ENCODE measurements at places on chromosomes 4 and X.

DNA sequence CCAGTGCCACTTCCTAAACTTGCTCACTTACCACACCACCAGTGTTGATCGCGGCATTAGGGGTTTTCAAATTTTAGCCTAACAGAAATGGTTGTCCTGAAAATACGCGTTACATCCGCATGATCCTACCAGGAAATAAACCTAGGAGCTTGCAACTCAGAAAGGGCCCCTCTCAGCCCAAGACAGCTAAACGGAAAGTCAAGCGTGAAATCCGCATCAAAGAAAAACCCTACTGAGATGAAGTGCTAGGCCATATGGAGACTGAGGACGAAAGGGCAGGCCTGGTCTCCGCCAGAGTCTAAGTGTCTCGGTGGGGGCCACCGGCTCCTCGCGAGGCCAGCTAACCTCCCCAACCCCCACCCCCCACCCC is 626 bp downstream of the YTHDC1 start:
- no peak for DNase-seq

- no peak for DNase-seq
These were observed 980 bp upstream of the FHDC1 start for GRCh38 chr4:152935143-152935542.

DNA sequence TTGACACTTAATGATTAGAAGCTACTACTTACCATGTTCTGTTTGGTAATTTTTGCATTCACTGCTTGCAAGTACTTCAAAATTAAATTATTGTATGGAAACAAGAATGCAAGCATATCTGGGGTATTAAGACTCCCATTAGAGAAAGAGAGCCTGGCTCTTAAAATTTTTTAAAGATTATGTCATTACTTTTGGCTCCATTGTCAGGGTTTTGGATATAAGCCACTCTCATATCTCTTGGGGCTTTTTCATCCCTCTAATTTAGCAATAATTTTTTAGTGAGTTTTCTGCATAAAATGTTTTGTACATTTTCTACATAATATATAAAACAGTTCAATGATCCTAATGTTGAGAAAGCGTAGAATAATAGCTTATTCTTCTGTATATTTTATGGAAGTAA is 49.4 kb downstream of the SLC9A6 start:
- no peak for DNase-seq

GRCh38 chr4:142777045-142777743 is 68.9 kb downstream of the INPP4B start:
- DNase-seq: no peak

DNA sequence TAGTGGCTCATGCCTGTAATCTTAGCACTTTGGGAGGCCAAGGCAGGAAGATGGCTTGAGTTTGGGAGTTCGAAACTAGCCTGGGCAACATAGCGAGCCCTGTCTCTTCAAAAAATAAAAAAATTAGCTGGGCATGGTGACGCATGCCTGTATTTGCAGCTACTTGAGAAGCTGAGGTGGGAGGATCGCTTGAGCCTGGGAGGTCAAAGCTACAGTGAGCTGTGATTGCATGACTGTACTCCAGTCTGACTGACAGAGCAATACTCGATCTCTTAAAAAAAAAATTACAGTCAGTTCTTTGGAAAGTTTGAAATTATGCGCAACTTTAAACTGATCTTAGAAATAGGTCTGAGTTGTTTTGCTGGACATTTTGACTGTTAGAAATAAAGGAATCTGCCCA is 55.8 kb downstream of the DOCK11 start:
- no peak for DNase-seq

DNA sequence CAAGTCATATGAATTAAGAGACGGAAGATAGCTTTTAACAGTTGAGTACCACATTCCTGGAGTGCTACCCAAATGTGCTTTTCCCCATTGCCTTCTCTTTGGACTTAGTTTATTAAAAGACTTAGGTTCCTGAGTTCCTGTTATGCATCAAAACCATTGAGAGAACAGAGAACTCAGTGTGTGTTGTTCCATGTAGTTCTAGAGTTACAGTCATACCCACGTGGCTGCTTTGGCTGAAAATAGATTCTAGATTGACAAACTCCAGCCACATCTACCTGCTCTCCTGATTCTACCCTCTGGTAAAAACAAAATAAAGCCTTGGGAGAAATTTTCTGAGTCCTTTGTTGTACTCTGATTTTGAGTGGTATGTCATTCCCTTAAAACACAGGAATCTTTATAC is 385.4 kb downstream of the IL15 start:
- no peak for DNase-seq

DNA sequence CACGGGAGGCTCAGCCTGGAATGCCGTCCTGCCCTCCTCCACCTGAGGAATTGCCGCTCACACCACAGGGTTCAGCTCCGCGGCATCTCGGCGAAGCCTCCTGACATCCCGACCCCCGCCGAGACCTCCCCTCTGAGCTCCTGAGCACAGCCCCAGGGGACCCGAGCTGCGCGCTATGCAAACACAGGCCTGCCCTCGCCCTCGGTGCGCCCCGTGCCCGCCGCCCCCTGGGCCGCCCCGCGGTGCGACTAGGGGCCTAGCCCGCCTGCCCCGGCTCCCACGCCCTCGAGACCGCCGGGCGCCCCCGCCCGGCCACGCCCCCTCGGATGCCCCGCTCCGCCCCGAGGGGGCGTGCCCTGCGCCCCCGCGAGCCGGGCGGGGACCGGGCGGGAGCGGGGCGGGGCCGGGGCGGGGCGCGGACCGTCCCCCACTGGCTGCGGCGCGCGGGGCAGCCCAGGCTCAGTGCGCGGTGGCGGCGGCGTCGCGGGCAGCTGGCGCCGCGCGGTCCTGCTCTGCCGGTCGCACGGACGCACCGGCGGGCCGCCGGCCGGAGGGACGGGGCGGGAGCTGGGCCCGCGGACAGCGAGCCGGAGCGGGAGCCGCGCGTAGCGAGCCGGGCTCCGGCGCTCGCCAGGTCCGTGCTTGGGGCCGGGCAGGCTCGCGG is at the start of gene FGFR3:
Gene FGFR3 (plus strand): TSS at position 462 of the 664 bp plus-strand sequence. CDS start 642 bp downstream, outside the sequence.
- DNase-seq: peak; percentile 56

GRCh38 chrX:64580605-64581004 is 185.4 kb upstream of the MTMR8 start:
- no peak for DNase-seq

DNA sequence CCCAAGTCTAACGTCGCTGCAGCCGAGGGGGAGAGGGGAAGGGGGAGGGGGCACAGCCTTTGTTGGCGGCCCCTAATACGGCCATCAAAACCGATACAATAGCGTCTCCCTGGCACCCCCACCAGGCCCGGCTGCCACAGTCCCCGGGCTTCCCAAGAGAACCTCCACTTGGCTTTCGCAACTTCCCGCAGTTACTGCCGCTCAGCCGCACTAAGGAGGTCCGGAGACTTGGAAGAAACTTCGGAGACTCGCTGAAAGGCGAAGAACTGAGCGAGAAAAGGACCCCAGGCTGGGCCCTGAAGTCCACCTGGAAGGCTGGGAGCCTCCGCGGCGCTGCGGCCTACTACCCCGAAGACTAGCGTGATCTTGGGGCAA is 2.8 kb downstream of the NKX6-1 start:
- no peak for DNase-seq

- no peak for DNase-seq
These were observed 12.5 kb downstream of the BLOC1S4 start for GRCh38 chr4:6728320-6729029.

DNA sequence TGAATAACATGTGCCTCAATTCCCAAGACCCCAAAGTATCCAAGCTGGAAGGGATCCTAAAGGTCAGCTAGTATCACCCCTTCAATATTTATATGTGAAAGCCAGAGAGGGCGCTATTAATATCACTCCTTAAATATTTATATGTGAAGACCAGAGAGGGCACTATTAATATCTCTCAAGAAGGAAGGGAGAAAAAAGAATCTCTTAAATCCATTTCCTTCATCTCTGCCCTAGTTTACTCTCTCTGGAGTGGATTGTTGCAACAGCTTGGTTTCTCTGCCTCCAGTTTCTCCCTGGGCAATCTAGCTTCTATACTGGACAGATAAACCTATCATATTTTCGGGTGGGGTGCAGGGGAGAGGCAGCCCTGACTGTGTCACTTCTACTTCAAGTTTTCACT is 31.6 kb upstream of the MSN start:
- no peak for DNase-seq

- no peak for DNase-seq
These were observed 136.8 kb upstream of the AFF2 start for GRCh38 chrX:148363471-148364235.

DNA sequence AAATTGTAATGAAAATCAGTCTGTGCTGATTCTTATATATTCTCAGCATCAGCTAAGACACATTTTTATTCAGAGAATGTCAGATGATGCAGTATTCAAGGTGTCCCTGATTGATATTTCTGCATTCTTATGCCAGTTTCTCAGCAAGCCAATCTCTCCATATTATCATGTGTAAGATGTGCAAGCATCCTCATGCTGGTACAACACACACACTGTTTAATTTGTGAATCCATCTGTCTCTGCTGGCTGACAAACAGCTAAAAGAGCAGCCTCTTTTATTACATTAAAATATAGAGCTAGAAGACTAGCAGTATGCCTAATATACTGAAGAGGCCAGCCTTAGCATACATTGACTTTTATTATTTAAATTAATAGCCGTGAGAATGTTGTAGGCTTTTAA is 502.9 kb upstream of the GNPDA2 start:
- DNase-seq: no peak

- DNase-seq: no peak
These were observed 131.9 kb downstream of the FHIP1A start for GRCh38 chr4:151540728-151541388.

GRCh38 chrX:140480765-140481164 is 24.1 kb downstream of the SOX3 start:
- no peak for DNase-seq

GRCh38 chr4:56786955-56787354 is 34.5 kb downstream of the SPINK2 start:
- peak; percentile 77 for DNase-seq

DNA sequence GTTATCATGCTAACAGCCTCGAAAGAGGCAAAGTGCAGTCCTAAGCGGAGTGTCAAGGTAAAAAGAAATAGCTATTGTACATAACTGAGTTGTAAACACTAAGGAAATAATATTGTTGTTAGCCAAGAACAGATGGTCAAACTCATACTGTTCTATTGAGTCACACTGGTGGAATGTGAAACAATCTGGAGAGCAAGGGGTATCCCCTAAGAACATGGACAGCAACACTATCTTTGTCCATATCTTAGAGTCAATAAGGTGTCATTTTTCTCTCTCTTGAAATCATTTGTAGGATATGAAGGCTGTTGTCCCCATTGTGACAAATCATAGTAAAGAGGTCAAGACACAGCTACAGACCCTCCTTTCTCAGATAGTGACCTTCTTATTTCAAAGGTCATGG is 4.5 kb upstream of the PDGFC start:
- DNase-seq: no peak

GRCh38 chr4:130186931-130187330 is 1091.0 kb downstream of the C4orf33 start:
- DNase-seq: no peak

DNA sequence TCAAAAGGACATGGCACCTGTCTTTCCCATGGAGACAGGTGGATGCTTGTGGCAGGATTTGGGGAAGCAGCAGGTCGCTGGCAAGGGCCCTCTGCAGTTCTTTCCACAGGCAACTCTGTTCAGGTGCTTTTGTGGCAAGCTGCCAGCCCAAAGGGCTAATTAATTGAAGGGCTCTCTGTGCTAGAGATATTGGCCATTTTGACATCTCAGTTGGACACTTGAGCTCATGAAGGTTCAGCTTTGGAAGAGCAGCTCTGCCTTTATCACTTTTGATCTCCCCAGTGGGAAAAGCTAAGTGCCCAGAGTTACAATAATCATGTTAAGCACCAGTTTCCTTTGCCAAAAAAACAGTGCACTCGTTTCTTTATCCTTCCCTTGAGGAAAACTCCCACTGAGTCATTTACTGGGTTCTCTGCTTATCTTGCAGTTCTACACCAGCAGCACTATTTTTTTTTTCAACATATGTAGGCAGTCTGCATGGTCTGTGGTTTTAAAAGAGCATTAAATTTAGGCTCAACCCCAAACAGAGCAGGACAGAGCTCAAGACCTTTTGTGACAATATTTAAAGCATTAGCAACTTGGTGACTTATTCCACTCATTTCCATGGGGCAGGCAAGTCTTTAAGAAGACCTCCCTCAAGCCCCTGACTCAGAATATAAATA is 336.4 kb upstream of the RASGEF1B start:
- no peak for DNase-seq

DNA sequence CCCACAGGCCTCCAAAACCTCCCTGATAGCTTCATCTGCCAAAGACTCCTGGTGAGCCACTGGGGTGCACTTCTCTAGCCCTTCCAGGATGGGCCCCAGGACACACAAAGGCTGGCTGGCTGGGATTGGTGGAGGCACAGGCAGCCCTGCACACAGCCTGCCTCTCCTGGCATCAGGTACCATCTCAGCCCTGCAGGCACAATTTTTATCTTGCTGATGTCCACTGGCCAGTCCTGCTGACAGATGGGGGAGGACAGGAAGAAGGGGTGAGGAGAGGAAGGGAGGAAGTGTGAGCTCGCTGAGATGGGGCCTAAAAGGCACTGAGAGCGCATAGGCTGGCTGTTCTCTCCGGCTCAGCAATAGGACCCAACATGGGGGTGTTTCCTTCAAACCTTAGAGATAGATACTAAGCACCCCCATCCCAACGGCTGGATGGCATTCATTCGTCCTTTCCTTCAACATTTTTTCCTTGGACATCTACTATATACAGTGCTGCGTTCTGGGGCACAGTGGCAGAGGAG is 92.7 kb downstream of the PJA1 start:
- no peak for DNase-seq

DNA sequence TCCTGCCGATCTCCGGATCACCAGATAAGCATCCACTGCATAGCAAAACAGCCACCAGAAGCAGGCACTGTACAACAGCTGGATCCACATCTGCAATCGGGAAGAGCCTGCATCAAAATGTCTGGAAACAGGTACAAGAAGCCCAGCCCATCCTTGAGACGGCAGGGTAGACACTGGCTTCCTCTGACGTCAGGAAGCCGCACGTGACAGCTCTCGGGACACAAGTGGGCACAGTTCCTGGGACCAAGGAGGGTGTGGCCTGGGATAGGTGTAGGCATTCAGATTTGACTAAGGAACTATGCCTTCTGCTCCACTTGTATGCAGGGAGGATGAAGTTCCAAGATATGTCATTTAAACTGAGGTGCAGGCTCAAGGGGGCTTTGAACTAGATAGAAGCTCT is 6.3 kb downstream of the GPR143 start:
- DNase-seq: no peak

- peak; percentile 47 for DNase-seq
These were observed 72.1 kb downstream of the ARHGEF38 start for GRCh38 chr4:105624530-105624929.

GRCh38 chrX:148929686-148930085 is 429.3 kb downstream of the AFF2 start:
- DNase-seq: no peak

GRCh38 chr4:10135260-10135659 is 18.7 kb upstream of the WDR1 start:
- no peak for DNase-seq
